ENCODE measurements at places on chromosomes 3 and 15.

DNA sequence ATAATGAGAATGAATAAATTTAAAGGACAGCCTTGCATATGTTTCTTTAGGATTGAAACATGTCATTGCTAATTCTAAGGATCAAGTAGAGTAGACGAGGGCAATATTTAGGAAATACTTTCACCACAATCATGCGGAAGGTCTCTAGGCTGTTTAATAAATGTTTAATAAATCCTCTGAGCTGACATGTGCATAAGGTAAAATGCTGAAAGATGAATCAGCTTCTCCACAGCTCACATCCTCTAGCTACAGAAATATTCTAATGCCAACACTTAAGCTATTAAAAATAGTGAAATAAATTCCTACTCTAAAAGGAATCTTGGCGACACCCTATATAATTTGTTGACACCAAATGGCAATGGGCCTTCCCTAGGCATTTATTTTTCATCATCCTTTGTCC is 407.3 kb downstream of the TBL1XR1 start:
- DNase-seq, result no peak

DNA sequence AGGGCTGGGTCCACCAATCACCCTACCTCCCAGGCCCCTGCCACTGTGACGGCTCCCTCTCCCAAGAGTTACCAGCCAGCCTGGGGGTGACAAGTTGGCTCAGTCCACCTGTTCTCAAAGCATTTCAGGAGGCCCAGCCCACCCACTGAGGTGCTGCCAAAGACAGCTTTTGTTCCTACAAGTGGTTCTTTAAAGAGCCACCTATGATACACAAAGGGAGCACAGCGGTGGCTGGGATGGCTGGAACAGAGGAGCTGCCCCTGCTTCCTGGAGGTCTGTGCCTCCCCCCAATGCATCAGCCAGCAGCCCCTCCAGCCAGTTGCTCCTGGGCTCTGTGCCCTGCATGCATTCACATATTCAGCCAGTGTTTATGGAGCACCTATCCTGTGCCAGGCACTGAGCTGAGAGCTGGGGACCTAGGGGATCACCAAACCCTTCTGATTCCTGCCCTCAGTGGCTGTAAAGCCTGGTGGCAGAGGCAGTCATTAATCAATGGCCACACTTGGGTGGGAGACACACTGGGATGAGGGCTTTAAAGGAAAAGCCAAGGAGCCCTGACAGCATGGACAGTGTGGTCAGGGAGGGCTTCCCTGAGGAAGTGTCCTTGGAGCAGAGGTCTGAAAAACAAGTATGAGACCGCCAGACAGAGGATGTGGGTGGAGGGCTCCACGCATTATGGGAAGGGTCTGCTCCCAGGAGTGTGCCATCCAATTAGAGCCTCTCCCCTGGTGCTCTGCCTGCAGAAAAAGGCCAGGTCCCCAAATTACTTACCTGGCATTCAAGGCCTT is 107.1 kb upstream of the LINGO1 start:
- DNase-seq, result no peak

GRCh38 chr3:80014576-80014975 is 246.8 kb upstream of the ROBO1 start:
- DNase-seq, result no peak

GRCh38 chr3:51994530-51994929 is 1.2 kb downstream of the RPL29 start:
- DNase-seq, result no peak

DNA sequence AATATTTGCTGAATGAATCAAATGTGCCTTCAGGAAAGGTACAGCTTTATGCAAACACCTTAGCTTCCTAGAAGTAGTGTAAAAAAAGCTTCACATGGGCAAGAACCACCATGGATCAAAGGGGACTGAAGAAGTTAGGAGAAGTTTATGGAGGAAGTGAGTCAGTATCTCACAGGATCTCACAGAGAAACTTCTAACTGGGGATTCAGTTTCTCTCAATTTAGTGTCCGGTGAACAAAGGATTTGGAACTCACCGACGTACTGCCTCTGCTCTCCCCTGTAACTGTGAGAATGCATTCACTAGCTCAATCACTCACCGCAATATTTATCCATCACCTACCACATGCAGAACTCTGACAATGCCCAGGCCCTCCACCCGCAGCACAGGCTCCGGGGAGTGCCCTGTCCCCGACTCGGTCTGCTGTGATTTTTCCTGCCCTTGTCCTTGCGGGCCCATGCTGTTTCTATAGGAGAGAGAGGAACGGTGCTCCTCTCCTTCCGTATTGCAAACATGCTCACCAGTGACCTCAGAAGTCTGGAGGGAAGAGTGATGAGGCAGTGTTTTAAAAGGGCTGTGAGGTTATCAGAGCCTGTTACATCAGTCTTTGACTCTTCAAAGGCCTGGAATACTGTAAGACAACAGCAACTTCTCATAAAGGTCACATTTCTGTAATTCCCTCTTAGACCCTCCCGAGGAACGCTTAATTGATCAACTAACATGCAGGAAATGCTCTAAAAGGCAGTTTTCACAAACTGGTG is 222.5 kb upstream of the ICE2 start:
- DNase-seq, result no peak

- DNase-seq, result no peak
Measured at GRCh38 chr15:85504749-85505676, 124.6 kb downstream of the AKAP13 start.

- DNase-seq, result no peak
Measured at GRCh38 chr15:62573876-62574275, 408.8 kb upstream of the C2CD4B start.

DNA sequence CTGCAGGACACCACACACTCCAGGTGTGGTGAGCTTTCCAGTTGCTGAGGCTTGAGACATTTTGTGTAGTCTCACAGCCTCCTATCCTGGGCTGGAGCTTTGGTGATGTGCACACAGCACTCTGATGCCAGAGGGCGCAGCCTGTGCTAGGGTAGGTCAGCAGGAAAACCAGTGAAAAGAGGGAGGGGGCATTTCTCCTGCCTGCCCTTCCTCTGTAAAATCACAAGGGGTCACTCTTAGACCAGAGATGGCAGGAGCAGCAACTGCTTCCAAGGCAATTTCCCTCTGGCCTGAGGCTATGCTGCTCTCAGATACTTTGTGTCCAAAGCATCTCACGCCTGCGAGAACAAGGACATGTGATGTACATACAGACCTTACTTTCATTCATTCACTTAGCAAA is 16.5 kb upstream of the MUSTN1 start:
- no peak for DNase-seq

- DNase-seq, result no peak
Measured at GRCh38 chr3:17707813-17708543, 34.5 kb downstream of the TBC1D5 start.

DNA sequence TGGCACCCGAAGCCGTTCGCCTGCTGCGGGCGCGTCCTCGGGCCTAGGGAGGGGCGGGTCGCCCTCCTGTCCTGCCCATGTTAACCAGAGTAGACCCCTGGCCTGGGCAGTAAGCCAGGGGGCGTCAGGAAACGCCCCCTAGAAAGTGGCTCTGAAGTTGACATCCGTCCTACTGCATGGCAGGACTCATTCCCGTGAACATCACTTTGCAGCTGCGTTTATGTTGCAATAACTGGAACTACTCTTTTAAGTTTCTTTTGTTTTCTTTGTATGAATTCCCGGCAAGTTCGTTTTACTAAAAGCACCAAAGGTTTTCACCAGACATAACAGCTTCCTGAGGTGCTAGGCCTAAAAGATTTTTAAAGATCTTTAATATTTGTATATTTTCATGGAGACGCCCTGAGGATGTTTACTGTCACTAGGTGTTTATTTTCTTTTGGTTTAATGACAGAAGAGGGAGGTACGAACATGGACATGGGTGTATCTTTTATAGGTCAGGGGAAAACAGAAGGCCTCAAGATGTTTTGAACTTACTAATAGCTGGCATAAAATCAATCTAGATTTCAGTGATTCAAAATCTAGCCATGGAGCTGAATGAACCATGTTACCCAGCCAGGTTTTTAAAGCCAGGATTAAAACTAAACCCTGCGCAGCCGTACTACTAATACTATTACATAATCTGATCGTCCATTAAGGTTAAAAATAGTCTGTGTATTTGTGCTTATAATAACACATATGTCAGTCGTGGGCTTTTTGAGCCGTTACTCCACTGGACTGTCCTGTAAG is 1.0 kb downstream of the C15orf61 start:
- DNase-seq, result peak; percentile 15
